NCI-H187 (cell line): ENCODE measurements at places on chromosomes 2 and 18.

GRCh38 chr2:149926149-149926548 is 338.6 kb upstream of the MMADHC start:
- DNase-seq = no peak

GRCh38 chr2:156147594-156148330 is 184.8 kb downstream of the NR4A2 start:
- DNase-seq = no peak

GRCh38 chr2:30315391-30316063 is 84.2 kb downstream of the LBH start:
- DNase-seq = no peak

DNA sequence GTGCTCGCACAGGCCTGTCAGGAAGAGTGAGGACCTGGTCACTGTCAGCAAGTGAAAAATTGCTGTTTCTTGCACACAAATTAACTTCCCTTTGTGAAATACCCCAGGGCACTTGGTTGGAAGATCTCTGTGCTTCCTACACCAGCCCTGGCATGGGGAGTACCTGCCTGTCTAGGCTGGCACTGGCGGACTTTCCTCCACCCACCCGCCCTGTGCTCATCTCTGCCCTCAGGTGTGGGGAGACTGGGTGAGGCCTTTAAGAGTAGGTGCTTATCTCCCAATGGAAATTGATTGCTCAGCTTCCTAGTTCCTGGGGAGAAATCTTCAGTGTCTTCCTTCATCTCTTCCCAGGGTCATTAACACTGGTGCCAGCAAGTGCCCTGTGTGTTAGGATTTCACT is 42.1 kb downstream of the IMPA2 start:
- DNase-seq = no peak

- no peak for DNase-seq
These were observed 51.7 kb upstream of the MYL1 start for GRCh38 chr2:210366675-210367080.

GRCh38 chr2:18560797-18561085 is 288 bp upstream of the RDH14 start:
- no peak for DNase-seq

GRCh38 chr2:158456309-158457066 is at the start of the genes CCDC148 and PKP4:
CCDC148 (minus strand) TSS chr2:158456753; CDS start chr2:158456439, 314 bp downstream.
PKP4 (plus strand) TSS chr2:158456952; CDS start chr2:158533185, 76,233 bp downstream.
- DNase-seq = peak; percentile 74

DNA sequence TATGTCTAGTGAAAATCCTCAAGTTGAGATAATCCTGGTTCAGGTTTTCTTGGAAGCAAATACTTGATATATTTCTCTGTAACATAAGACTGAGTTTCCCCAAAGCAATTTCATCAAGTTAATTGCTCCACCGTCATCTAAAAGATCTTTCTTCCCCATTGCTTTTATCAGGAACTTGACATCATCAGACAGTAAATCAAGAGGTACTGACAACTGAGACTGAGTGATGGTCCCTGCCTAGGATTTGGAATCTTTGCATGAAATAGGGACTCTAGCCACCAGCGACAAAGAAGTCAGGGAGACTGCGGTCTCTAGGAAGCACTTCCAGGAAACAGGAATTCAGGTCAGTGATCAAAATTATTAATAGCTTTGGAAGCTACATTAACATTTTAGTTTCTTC is 43.4 kb upstream of the SCN1A start:
- DNase-seq = no peak

GRCh38 chr2:3432693-3433338 is 53.3 kb downstream of the TRAPPC12 start:
- DNase-seq = no peak

- no peak for DNase-seq
These were observed 53.2 kb upstream of the CUL3 start for GRCh38 chr2:224638301-224638823.

DNA sequence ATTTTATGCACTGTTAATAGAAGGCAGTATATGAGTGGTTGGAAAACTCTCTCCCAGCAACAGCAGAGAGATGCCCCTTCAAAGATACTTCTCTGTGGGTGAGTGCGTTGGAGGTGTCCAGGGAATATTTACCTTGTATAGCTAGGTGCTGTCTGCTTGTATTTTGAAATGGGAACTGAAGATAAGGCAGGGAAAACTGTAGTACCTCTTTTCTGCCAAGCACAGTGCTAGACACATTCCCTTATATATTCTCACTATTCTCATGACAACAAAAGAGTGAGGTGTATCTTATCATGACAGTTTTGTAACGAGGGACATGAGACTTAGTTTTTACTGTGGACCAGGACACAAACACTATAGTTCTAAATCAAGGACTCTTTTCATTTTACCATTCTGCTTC is 2.1 kb downstream of the TTC39C start:
- no peak for DNase-seq

GRCh38 chr18:1104181-1104881 is 199.7 kb downstream of the ADCYAP1 start:
- DNase-seq = no peak

GRCh38 chr2:240648155-240648649 is 22.9 kb downstream of the GPR35 start:
- DNase-seq = no peak

- DNase-seq = no peak
These were observed 83.5 kb upstream of the STPG4 start for GRCh38 chr2:47238638-47239037.

DNA sequence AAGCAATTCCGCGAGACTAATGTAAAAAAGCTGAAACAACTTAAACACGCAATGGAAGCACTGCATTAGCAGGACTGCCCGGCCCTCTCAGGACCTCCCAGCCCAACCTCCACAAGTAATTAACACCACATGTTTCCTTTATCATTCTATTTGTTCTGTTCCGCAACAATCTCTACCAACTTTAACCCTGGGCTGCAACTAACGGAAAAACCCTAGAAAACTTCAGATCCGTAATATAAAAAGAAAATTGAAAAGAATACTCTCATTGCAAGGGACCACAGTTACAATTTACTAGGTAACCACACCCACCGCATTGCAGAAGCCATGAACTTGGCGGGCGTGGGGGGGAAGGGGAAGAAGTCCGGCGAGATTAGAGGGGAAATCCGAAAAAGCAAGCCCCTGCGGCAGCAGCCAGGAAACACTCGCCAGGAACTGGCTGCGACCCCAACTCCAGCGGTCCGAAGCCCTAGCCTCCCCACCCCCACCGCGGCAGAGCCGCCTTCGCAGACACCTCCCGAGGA is 1.2 kb downstream of the EPB41L3 start:
- no peak for DNase-seq

GRCh38 chr2:30217644-30218337 is 13.5 kb upstream of the LBH start:
- DNase-seq = peak; percentile 77

GRCh38 chr2:181861379-181861778 is 30.2 kb upstream of the ITPRID2 start:
- DNase-seq = no peak

DNA sequence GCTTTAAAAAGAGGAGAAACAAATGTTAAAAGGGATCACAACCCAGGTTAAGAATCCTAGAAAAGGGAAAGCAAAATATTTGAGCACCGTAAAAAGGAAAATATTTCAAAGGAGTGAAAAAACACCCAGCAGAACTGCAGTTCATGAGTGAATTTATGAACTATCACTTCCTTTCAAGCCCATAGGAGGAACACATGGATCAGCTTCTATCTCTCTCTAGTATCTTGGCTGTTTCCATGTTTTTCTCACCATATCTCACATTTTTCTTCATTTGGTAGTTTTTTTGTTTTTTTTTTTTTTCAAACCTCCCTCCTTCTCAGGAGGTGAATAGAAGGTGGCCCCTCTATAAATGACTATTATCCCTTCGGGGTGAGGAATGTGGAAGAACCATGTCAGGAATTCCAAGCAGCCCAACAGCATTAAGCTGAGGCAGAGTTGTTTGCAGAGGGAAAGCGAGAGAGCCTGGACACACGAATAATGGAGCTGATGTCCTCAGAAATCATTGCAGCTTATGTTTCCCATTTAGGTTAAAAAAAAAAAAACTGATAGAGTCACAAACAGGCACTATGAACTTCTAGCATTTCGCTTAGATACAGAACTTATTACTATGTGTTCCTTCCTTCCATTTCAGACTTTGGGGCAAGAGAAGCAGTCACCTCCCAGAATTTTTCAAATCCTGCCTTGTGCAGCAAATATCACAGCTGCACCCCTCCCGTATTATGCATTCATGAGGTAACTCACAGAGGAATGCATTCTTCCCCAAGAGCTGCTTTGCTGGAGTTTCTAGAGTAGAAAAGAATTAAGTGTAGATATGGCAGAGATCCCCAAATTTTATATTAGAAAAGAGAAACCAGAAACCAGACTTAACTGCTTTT is 315.6 kb downstream of the IRS1 start:
- DNase-seq = no peak

DNA sequence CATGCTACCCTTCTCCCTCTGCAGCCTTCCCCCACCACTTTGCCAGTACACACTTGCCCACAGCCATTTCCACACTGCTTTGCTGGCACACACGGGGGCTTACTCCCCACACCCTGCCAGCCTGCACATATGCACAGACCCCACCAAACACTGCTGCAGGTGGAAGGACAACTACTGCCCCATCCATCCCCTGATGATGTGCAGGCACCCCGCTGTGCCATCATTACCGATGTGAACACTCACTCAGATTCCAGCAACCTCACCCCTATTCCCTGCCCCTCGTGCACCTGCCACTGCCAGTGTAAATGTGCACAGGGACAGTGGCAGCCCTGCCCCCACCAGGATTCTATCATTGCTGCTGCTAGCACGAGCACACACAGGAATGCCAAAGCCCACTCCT is 1400.8 kb upstream of the DDX18 start:
- DNase-seq = no peak

DNA sequence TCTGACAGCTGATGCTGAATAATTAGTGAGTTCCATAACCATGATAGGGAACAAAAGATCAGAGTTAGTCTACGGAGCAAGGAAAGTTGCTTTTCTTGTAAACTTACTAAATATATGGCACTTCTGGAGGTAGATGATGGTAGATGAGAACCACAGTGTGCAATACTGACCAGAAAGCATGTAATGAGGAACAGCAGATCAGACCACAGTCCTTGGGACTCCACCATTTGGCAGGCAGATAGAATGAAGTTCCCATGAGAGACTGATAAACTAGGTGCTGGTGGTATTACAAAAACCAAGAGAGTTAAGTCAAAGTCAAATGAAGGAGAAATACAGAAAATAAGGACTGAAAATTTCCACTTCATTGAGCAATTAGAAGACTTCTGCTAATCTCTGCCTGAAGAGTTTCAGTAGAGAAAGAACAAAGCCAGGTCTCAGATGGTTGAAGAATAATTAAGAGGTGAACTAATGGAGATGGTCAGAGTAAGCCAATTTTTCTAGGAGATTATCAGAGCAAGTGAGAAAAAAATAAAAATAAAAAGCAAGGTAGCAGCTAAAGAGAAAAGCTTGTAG is 10.4 kb downstream of the CERKL start:
- no peak for DNase-seq

- no peak for DNase-seq
These were observed 370.3 kb downstream of the SETBP1 start for GRCh38 chr18:45050712-45051601.

DNA sequence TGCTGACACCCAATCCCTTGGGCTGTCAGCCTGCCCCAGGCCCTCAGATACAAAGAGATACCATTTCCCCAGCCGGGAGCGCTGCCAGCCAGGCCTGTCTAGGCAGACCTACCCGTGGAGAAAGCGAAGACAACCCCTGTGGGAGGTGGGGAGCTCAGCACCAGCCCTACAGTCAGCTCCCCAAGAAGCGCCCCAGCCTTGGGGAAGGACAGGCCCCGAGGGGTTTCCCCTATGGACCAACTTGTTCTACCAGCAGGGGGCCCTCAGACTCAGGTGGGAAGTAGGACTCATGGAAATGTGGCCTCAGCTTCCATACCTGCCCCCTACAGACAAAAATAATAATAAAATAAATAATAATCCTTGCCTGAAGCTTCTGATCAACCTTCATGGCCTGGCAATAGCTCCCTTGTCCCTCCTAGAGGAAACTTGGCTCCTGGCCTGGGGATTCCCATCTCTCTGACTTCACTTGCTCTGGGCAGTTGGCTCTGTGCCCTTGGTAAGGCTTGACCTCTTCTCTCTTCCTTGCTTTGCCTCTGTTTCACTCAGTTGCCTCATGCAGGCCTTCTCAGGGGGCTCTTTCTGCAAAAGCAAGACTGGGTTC is 7.0 kb downstream of the SLC35F6 start:
- no peak for DNase-seq

DNA sequence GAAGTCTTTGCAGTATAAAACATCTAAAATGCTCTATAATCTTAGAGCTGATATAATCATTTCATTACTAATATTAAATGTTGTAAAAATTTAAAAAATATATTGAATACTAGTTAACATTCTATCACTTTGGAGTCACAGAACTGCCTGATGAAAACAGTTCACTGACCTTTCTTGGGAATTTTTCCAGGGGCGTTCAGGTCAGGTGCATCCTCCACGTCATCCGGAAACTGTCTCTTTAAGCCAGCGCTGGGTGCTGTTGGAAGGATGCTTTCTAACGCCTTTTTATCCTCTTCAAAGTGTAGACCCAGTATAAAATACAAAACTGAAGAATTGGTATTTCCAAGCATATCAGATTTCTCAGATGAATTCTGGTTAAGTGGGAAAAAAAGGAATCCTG is 22.8 kb downstream of the LONRF2 start:
- no peak for DNase-seq

DNA sequence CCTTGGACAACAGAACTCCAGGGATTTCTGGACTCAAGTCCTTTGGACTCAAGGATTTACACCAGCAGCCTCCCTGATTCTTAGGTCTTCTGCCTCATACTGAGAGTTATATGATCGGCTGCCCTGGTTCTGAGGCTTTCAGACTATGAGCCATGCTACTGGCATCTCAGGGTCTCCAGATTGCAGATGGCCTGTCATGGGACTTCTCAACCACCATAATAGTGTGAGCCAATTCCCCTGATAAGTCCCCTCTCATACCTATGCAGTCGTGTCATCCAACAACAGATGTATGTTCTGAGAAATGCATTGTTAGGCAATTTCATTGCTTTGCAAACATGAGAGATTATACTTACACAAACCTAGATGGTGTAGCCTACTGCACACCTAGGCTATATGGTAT is 61.4 kb upstream of the MSTN start:
- no peak for DNase-seq
